ENCODE measurements at places on chromosomes 2 and 18.

DNA sequence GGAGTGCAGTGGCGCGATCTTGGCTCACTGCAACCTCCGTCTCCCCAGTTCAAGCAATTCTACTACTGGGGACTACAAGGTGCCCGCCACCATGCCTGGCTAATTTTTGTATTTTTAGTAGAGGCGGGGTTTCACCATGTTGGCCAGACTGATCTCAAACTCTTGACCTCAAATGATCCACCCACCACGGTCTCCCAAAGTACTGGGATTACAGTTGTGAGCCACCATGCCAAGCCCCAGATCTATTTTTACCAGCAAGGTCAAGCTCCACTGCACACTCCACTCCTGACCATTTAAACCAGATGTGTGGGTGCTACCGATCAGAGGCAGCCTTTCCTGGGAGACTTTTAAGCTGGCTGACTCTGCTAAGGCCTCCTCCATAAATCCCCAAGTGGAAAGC lies 67.5 kb upstream of the CD226 start:
- DNase-seq: no peak

DNA sequence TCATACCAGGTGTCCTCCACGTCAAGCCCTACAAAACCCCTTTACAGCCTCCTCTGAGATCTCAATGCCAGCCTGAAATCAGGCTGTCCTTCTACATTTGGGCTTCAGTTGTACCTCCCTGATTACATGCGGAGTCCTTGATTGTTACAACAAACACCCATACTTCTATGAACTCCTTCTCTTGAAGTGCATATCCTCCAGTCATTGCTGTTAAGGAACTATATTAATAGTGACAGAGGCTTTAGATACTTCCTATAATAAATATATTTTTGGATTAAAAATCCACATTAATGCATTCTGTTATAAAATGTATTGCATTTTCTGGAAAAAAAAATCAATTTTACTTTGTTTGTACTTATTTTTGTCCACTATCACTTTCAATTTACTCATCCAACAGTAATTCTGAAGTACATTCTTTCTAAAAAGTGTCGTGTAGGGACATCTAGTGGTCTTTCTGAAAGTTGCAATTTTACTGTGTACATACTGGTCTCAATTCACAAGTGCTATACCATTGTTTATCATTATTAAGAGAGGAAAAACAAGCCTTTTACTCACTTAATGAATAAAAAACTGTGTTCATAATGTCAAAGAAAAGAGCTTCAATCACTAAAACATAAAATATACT lies 316.4 kb downstream of the DSEL start:
- peak; percentile 23 for DNase-seq

- DNase-seq: no peak
These were observed 128.6 kb downstream of the TGIF1 start for GRCh38 chr18:3578621-3579020.

- DNase-seq: no peak
These were observed 114.3 kb upstream of the ARL4C start for GRCh38 chr2:234611209-234611608.

GRCh38 chr2:166158546-166158945 lies 30.7 kb upstream of the SCN1A start:
- no peak for DNase-seq

- DNase-seq: no peak
These were observed 69.8 kb upstream of the CDKL4 start for GRCh38 chr2:39313575-39313974.
